Natural killer cell treated with Interleukin-12 subunit alpha and Interleukin-12 subunit beta and Interleukin-15 and Interleukin-18, amount 100 ng/mL, for 72 hours (primary cell): ENCODE measurements at places on chromosomes 6 and 20. TPM values are rescaled to one million over a fixed set of nuclear protein-coding genes. Genes with fewer than 3 reads are reported as not detected.

DNA sequence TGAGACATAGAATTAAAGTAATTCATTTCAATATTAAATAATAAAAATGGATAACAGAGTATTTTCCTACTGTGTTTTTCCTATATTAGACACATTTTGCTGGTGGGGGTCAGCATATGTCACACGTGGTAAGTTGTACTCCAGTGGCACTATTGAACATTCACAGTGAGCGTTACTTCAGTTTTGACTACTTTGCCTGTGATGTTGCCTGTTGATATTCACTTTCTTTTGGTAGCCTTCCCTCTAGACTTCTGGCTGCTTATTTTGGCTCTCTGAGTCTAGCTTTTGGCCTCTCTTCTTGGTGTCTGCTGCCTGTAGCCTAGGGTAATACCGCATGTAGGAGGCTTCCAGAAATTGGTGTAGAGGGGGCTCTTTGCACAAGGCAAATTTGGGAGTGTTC, 64.4 kb upstream of the TFB1M start:
- DNase-seq = no peak

Gene GSTA4
- 0.89 TPM for total RNA-seq

Gene ZSCAN12
- total RNA-seq = 9.9 TPM

DNA sequence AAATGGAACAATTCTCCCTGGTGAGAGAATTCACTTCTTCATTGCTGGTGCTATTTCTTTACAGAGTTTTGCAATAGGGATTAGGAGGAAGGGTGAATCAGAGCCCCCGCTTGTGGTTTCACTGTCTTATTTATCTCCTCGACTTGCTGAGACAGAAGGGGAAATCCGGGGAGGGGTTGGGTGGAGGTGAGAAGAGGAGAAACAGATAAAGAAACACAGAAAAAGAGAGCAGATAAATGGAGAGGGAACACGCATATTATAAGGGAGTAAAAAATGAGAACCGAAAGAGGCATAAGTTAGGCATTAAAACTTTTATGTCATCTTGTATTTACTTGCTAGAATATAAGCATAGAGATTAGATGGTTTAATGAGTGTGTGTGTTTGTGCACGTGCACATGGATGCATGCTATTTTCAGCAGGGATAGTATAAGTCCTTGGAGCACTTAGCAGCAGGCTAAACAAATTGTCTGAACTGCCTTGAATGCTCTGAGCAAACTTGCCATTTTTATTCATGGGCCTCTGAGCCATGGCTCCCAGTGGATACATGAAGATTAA, 105.0 kb downstream of the OLIG3 start:
- peak; percentile 93 for DNase-seq

DNA sequence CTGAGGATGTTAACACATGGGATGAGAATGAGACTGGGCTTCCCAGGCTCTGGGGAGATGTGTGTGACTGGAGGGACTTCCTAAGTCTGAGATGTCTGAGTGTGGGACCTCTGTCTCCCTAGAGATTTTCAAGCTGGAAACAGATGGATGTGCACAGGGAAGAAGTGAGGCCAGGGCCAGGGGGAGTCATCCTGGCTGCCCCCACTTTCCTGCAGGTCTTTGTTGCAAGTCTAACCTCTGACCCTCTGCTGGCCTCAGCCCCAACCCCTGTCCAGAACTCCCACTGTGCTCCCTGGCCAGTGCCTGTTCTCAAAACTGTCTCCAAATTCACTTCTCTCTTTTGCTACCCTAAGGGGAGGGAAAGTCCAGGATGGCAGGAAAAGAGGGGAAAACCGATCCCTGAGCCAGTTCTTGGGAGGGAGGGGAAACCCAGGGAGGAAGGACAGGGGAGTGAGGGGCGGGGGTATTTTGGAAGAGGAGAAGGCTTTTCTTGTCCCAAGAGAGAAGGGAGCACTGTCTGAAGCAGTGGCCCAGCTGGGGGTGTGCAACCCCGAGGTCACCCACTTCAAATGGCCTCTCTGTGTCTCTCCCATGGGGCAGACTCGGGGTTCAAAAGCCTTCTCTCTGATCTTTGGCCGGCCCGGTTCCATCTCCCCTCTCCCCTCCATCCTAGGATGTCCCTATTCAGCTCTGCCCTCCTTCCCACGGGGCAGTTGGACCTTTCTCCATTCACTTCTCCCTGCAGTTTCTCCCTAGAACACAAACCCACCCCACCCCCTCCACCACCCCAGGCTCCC, 3.1 kb downstream of the PPP1R18 start:
- DNase-seq = no peak

Gene KAT14
- 11.0 TPM for total RNA-seq

DNA sequence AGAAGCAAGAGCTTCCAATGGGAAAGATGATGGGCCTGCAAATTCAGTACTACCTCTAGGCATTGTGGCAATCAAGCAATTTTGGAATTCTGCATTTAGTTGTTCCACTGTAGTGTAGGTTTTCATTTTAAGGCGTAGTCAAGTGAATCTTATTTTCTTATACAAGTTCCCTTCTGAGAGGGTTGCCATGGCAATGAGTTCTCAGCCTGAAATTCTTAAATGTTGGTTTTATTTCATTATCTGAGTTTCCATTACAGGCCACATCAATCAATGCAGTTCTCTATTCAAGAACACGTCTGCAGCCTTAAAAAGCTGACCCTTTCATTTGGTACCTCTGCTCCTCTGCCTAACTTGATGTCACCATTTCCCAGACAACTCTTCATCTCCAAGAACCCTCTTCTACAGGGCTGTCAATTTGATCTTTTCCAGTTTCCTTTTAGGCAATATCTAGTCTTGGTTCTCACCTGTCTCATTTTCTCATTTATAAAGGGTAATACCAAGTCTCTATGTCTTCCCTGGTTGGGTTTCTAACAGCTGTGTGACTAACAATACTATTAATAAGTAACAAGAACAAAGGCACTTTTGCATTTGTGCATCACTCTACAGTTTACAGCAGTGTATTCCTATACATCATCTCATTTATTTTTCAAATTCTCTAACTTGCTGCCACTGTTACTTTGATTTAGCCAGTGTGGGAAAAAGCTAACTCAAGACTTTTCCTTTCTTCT, 898.2 kb upstream of the FLRT3 start:
- DNase-seq = no peak

- no peak for DNase-seq
Observed at GRCh38 chr6:159201336-159201735, 32.1 kb downstream of the FNDC1 start.

DNA sequence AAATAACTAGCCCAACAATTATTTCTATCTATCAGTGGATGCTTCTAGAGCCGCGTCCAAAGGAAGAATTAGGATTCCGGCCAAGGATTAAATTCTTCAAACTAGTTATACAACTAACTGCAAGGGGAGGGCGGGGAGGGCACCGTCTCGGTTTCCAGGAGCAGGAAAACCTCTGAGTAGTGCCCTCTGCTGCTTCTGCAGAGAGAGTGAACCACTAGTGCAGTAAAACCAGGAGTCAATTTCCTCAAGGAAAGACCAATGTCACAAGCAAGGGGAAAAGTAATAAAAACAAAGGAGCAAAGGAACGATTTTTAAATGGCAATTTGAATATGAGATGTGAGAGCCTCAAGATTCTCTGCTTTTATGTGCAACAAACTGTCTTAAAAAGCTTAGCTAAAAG, 16.5 kb upstream of the UBE2J1 start:
- no peak for DNase-seq

- no peak for DNase-seq
Observed at GRCh38 chr6:44462797-44463727, 75.6 kb downstream of the CDC5L start.

DNA sequence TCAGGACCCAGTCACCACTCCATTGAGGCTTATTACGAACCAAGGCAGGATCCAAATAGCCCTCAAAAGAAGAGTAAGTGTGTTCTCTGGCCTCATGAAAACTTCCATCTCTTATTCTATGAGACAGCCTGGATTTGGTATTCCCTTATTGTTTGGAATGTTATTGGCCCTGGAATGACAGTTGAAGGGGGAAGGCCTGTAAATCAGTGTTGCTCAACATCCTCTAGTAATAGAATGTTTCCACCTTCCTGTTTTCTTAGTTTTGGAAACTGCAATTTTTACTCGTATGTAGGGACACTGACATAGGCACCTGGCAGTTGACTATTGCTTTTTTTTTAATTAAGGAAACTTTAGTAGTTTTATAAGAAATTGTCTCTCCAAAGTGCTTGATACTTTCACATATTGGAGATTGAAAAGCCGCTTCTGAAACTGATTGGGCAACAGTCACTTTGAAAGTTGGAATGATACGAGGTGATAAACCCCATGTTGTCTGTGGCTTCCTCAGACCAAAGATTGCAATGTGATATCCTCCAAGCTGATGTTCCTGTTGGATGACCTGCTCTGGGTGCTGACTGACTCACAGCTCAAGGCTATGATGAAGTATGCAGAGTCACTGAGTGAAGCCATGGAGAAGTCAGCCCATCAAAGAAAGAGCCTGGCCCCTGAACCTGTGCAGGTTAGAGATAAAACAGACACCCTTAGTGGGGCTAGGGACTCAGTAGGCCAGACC, 43.1 kb downstream of the BLTP3A start:
- DNase-seq = no peak

- DNase-seq = no peak
Observed at GRCh38 chr6:166751051-166751595, 124.1 kb upstream of the RPS6KA2 start.

DNA sequence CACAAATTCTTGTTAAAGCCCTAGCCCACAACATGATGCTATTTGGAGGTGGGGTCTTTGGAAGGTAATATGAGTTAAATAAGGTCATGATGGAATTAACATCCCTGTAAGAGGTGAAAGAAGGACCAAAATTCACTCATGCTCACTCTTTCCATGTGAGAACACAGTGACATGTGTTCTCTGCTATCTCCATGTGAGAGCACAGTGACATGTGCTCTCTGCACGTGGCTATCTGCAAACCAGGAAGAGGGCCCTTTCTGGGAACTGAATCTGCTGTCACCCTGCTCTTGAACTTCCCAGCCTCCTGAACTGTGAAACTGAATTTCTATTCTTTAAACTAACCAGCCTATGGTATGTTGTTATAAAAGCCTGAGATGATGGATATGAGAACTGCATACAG, 1159.4 kb upstream of the ADGRB3 start:
- no peak for DNase-seq

- DNase-seq = no peak
Observed at GRCh38 chr6:112311950-112312547, 35.1 kb upstream of the RFPL4B start.

GRCh38 chr6:90676516-90677300, 89.8 kb upstream of the MAP3K7 start:
- no peak for DNase-seq

GRCh38 chr20:47438464-47439381, 63.0 kb upstream of the NCOA3 start:
- DNase-seq = no peak

DNA sequence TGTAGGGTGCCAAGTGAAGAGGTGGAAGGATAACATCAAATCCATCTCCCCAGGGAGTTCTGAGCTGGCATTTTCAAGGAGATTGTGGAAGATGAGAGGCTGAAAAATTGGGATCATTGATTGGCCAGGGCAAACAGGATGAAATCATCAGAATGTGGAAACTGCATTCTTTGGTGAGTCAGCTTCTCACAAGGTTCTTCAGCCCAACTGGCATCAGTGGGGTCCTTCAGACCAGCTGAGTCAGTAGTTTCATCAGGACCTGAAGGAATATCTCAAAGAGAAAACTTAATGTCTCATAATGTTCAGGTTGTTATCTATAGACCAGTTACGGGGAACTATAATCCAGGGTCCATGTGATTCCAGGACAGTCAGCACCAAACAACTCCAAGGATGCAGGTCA, 195.8 kb downstream of the HAO1 start:
- no peak for DNase-seq

GRCh38 chr20:45611054-45611453, 18.5 kb upstream of the WFDC10A start:
- no peak for DNase-seq

- DNase-seq = no peak
Observed at GRCh38 chr20:61801857-61802442, 263.7 kb downstream of the TAF4 start.

Gene FUT9
- not detected for total RNA-seq

Gene KIAA1755
- total RNA-seq = not detected

DNA sequence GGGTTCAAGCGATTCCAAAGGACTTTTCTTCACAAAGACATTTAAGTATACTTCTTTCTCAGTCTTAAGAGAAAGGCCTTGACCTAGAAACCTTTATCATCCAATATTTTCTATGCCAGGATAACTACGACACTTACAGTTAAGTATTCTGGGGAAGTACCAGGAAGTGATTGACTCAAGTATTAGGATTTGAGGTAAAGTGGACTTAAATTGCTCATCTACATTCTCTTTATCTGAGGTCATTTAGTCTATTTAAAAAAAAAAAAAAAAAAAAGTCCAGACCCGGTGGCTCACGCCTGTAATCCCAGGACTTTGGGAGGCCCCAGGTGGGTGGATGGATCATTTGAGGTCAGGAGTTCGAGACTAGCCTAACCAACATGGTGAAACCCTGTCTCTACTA, 114.7 kb downstream of the ZFAND3 start:
- no peak for DNase-seq

Gene OR10C1
- total RNA-seq = not detected

Gene HCK
- not detected for total RNA-seq

DNA sequence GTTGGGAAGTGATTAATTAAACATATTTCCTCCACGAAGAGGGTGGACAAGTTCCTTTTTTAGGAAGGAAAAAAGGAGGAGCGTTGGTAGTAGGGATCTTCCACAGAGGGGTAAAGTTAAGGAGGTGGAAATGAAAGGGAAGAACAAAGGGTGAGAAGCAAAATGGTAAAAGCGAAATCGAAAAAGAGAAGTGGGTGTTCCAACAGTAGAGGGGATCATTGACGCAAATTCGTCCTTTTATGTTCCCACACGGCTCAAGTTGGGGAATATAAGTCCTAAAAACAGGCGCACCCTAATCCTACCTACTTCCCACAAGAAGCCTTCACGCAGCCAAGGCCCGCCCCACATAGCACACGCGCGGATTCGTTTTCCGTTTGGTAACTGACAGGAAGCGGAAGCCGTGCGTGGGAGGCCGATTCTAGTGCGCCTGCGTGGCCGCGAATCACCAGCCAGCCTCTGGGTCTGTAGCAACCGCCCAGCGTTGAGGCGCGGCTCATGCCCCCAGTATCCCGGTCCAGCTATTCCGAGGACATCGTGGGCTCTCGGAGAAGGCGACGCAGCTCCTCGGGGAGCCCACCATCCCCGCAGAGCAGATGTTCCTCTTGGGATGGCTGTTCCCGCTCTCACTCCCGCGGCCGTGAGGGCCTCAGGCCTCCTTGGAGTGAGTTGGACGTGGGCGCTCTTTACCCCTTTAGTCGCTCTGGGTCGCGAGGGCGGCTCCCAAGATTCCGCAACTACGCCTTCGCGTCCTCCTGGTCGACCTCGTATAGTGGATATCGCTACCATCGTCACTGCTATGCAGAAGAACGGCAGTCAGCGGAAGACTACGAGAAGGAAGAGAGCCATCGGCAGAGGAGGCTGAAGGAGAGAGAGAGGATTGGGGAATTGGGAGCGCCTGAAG, at the start of gene NKAPL:
NKAPL (plus strand) TSS at position 421 of the 901 bp plus-strand sequence; CDS start at position 496, 75 bp downstream.
- DNase-seq = peak; percentile 87

Gene HUS1B
- total RNA-seq = 7.8 TPM

Gene CNR1
- not detected for total RNA-seq

Gene SLC22A1
- total RNA-seq = 5.8 TPM

DNA sequence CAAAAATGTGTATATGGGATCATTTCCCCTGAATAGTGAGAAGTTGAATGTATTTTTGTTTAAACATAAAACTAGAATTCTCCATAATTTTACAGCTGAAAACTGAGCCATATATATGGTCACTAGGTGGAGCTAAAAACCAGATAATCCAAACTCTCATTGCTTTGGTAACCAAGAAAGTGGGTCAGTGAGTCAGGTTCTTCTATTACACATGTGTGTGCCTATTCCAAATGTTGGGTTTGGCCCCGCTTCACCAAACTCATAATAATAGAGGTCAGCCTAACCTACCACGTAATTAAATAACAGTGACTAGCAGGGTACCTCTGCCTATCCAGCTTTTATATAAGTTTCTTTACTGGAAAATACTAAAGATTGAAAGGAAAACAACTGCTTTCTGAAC, 19.3 kb upstream of the RNGTT start:
- no peak for DNase-seq
